ENCODE measurements at places on chromosomes 2 and 18. TPM values are rescaled to one million over a fixed set of nuclear protein-coding genes. Genes with fewer than 3 reads are reported as not detected.

DNA sequence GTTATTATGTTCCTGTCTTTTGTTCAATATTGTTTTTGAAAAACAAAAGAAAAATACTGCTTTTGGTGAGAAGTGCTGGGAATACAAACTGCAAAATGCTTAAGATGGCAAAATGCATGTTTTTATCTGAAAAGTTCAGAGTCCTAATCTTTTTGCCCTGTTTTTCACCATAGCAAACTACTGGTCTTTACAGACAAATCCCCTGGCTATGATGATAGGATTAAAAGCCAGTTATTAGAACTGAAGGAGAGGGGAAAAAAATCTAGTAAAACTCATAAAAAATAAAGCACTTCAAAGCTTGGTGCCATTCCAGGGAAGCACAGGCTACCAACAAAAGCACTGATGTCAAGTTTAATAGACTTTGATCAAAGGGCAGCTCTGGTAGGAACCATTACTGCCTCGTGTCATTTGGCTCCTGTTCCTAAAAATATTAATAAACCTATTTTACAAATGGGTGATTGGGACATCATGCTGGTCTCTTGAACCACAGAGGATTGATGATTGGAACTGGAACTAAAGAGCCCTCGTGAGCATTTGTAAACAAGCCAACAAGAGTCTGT is 194.7 kb downstream of the RAB3GAP1 start:
- H3K27me3 ChIP-seq: no peaks in the 10 kb centered on the region
- no peak overlapping the region for H3K4me3 ChIP-seq
- no peaks in the 10 kb centered on the region for H3K36me3 ChIP-seq

- no peak overlapping the region for H3K4me3 ChIP-seq
- no peaks in the 10 kb centered on the region for H3K4me1 ChIP-seq
- H3K27ac ChIP-seq: no peak overlapping the region
- H3K36me3 ChIP-seq: no peaks in the 10 kb centered on the region
- no peaks in the 10 kb centered on the region for H3K27me3 ChIP-seq
- DNase-seq: no peak
Observed at GRCh38 chr2:21658269-21658668, 534.5 kb downstream of the TDRD15 start.

GRCh38 chr2:157321466-157321865 is 4.2 kb downstream of the ERMN start:
- no peak for DNase-seq
- no peaks in the 10 kb centered on the region for H3K36me3 ChIP-seq
- H3K27me3 ChIP-seq: no peaks in the 10 kb centered on the region
- H3K4me3 ChIP-seq: no peak overlapping the region

DNA sequence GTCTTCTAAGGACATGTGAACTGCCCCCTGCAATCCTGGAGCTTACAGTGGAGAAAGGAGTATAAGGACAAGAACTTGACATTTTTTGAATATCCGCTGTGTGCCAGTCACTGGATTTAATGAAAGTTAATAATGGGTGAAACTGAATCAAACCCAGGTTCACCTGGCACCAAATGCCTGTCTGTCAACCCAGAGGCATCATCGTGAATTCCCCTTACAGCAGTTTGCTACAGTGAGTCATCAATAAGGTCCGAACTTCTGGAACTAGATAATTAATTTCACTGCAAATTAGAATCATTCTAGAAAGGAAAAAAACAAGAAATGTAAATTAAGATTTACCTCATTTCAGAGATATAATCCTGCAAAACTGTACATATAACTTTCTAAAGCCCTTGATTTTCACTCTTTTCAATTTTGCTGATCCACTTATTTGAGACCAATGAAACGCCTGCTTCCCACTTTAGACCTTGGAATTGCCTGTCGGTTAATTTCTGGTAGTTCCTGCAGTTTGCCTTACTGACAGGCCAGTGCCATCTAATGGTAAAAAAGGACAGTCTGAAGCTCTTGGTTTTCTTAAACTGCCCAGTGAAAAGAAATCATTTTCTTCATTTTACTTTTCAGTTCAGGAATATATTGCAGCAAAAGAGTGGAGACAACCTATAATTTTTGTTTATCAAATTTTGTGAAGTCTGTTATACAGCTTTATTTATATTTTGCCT is 8.2 kb downstream of the DSG2 start:
- no peaks in the 10 kb centered on the region for H3K36me3 ChIP-seq
- no peaks in the 10 kb centered on the region for H3K4me1 ChIP-seq
- H3K4me3 ChIP-seq: no peak overlapping the region

CYP27A1 gene
- total RNA-seq: 18.5 TPM

DNA sequence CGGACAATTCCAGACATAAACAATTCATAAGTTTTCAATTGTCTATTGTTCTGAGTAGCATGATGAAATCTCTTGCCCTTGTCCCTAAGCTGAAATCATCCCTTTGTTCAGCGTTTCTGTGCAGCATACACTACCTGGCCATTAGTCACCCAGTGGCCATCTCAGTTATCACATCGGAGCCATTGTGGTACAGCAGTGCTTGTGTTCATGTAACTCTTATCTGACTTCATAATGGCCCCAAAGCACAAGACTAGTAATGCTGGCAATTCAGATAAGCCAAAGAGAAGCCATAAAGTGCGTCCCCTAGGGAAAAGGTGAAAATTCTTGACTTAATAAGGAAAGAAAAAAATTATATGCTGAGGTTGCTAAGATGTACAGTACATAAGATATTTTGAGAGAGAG is 127.2 kb downstream of the FHOD3 start:
- H3K27ac ChIP-seq: no peak overlapping the region
- no peaks in the 10 kb centered on the region for H3K27me3 ChIP-seq
- DNase-seq: no peak

SCN2A gene
- 9.9 TPM for total RNA-seq

UGT1A3 gene
- total RNA-seq: 0.57 TPM

- DNase-seq: no peak
- no peaks in the 10 kb centered on the region for H3K4me1 ChIP-seq
- H3K27me3 ChIP-seq: no peaks in the 10 kb centered on the region
- no peak overlapping the region for H3K27ac ChIP-seq
Observed at GRCh38 chr2:111250448-111251030, 129.8 kb downstream of the BCL2L11 start.

DNA sequence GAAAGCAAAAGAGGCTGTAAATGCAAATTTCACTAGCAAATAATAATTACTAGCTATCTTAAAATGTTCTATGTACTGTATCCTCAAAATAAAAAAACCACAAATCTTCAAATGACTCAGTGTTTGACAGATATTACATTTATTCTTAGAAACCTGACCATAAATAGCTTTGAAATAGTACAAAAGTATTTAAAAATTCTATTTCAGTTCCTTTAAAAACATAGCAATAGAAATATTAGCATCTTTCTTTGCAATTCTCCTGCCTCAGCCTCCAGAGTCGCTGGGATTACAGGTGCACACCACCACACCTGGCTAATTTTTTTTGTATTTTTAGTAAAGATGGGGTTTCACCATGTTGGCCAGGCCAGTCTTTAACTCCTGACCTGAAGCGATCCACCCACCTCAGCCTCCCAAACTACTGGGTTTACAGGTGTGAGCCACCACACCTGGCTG is 50.6 kb downstream of the MSH6 start:
- H3K27ac ChIP-seq: no peak overlapping the region
- H3K27me3 ChIP-seq: no peaks in the 10 kb centered on the region
- H3K4me1 ChIP-seq: no peaks in the 10 kb centered on the region
- no peak overlapping the region for H3K4me3 ChIP-seq
- no peak for DNase-seq
- peaks cover 15% of the 10 kb centered on the region for H3K36me3 ChIP-seq

C2orf81 gene
- 11.6 TPM for total RNA-seq

DNA sequence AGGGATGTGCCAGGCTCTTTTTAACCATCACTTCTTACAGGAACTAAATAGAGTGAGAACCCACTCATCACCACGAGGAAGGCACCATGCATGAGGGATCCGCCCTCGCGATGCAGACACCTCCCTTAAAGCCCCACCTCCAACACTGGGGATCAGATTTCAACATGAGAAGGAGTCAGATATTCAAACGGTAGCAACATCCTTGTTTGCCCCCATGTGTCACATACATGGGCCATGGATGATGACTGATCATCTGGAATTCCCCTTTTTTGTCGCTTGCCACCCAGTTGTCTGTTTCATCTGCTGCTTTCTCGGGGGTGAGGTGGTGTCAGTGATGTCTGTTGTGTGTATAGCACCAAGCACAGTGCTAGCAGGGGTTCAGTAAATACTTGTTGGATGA is 57.9 kb downstream of the NCK2 start:
- H3K27me3 ChIP-seq: no peaks in the 10 kb centered on the region
- DNase-seq: no peak
- no peak overlapping the region for H3K4me3 ChIP-seq
- H3K36me3 ChIP-seq: no peaks in the 10 kb centered on the region
- H3K27ac ChIP-seq: no peak overlapping the region

Measured in kidney (tissue), 22 donors.